ENCODE measurements at places on chromosomes 2 and 18.
A peak's percentile ranks its signal among the peaks of the same experiment; 100 is the strongest.

- peak; percentile 87 for DNase-seq
Observed at GRCh38 chr18:55483266-55483871, 104.6 kb downstream of the TCF4 start.

DNA sequence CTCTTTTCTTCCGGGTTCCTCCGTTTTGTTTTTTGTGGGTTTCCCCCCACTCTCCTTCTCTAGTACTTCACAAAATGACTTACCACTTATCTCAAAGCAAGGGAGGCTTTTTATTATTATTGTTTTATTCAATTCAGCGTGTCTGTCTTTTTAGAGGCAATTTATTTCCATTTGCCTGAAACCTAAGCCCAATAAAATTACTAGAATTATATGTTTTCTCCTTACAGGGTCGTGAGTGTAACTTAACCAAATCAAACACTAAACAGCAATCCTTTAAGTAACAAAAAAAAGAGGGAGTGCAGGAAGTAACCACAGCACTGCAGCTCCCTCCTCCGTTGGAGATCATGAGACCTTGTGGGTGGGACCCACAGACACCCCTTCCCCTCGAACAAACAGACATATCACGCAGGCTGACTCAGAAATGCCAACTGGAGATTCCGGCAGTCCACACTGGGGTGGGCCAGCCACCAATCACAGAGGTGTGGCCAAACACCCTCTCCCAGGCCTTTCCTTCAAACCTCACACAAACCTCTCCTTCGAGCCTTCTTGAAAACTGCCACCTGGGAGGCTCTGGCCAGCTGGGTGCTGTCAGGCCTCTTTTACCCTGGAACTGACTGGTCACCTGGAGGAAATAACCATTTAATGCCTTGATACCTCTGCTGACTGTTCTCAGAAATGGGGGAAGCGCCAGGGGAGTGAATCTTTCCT, 207.1 kb upstream of the SMAD2 start:
- no peak for DNase-seq

DNA sequence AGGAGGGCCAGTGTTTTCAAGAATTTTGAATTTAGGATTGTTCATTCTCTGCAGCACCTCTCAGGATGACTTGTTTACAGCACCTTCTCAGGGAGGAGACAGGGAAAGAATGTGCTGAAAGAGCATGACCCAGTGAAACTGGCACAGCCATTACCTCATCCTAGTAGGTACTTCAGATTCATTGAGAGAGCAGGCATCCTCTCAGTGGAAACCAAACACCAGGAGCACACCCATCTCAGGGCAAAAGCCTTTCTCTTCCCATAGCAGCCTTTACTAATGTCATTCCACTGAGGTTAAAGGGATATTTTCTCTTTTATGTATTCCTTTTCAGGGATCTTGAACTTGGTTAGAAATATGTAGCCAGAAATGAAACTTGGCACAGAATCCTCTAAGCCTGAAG, 2.6 kb downstream of the MAP2 start:
- DNase-seq, result peak; percentile 76

DNA sequence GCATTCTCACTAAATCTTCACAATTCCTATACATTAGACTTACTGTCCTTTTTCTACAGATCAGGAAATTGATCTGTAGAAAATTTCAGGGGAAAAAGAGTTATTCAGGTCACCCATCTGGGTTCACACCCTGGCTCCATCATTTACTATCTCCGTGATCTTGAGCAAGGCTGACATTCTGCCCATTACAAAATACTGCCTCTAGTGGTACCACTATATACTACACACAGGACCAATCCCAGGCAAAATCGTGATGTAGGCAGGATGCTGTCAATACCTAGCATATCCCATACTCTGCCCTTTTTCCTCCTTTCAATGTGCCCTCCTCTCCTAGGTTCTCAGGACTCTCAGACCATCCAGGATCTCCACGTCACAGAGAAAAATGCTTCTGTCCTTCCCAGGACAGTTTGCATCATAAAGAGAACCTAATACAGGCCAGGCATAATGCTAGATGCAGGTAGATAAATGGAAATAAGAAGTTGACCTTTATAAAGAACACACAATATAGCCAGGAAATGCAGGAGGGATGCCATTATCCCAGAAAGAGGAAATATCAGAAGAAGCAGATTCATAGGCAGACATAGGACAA, 101.9 kb downstream of the CDH20 start:
- no peak for DNase-seq

GRCh38 chr2:31249009-31249690, 15.2 kb downstream of the EHD3 start:
- DNase-seq, result no peak

Measured in brain (organoid and tissue), 16 donors.